Peyer's patch (tissue), 4 donors: ENCODE measurements at places on chromosomes 13 and 19. TPM values are rescaled to one million over a fixed set of nuclear protein-coding genes. Genes with fewer than 3 reads are reported as not detected.

MEIOSIN gene
- not detected for total RNA-seq

GRWD1 gene
- total RNA-seq, result 17.6 TPM

CGB1 gene
- total RNA-seq, result not detected

ZNF230 gene
- 3.3 TPM for total RNA-seq

S1PR5 gene
- not detected for total RNA-seq

MBD3L3 gene
- not detected for total RNA-seq

ZNF284 gene
- 2.5 TPM for total RNA-seq

TYROBP gene
- total RNA-seq, result 24.5 TPM

SERP2 gene
- total RNA-seq, result 3.3 TPM

SOX1 gene
- not detected for total RNA-seq

GRIK5 gene
- total RNA-seq, result 0.57 TPM

RPS28 gene
- total RNA-seq, result 519 TPM

CACNA1A gene
- 22.3 TPM for total RNA-seq

CDKN2D gene
- 3.3 TPM for total RNA-seq

IGFL3 gene
- not detected for total RNA-seq

MTRF1 gene
- 29.6 TPM for total RNA-seq

SOHLH2 gene
- not detected for total RNA-seq

PDX1 gene
- total RNA-seq, result not detected

CCDC9 gene
- total RNA-seq, result 12.1 TPM

SYCN gene
- not detected for total RNA-seq

CAPN12 gene
- 6.1 TPM for total RNA-seq

ODAD3 gene
- not detected for total RNA-seq

TNPO2 gene
- total RNA-seq, result 131 TPM

POLR1D gene
- 92.1 TPM for total RNA-seq

ELSPBP1 gene
- total RNA-seq, result not detected

RGCC gene
- 4.6 TPM for total RNA-seq

CGB3 gene
- total RNA-seq, result not detected

YJEFN3 gene
- 9.9 TPM for total RNA-seq

FFAR1 gene
- 0.66 TPM for total RNA-seq

TIMM44 gene
- total RNA-seq, result 55.5 TPM

ZNF132 gene
- total RNA-seq, result 5.6 TPM

MCF2L gene
- total RNA-seq, result 165 TPM

TEX101 gene
- total RNA-seq, result not detected

REEP6 gene
- total RNA-seq, result 7.4 TPM

ZNF829 gene
- total RNA-seq, result 1.9 TPM

APC2 gene
- 0.18 TPM for total RNA-seq

FXYD3 gene
- 1,071 TPM for total RNA-seq

ADAMTSL5 gene
- total RNA-seq, result 25.9 TPM

RFPL4AL1 gene
- total RNA-seq, result not detected

SHISA2 gene
- total RNA-seq, result 0.47 TPM

PTGIR gene
- 5.8 TPM for total RNA-seq
